ENCODE measurements at places on chromosomes 1 and 21. TPM values are rescaled to one million over a fixed set of nuclear protein-coding genes. Genes with fewer than 3 reads are reported as not detected.

Gene OPTC
- total RNA-seq: not detected

Gene ATP13A2
- 59.4 TPM for total RNA-seq

Gene TMEM61
- 0.16 TPM for total RNA-seq

Gene EXTL1
- total RNA-seq: 2.3 TPM

Gene KIF26B
- 31.7 TPM for total RNA-seq

Gene RNU1-2
- under 0.01 TPM for total RNA-seq

Gene TCHH
- total RNA-seq: not detected

All from occipital lobe (tissue), 3 donors.